Fibroblast of upper back skin (primary cell): ENCODE measurements at places on chromosomes 7 and 10.

DNA sequence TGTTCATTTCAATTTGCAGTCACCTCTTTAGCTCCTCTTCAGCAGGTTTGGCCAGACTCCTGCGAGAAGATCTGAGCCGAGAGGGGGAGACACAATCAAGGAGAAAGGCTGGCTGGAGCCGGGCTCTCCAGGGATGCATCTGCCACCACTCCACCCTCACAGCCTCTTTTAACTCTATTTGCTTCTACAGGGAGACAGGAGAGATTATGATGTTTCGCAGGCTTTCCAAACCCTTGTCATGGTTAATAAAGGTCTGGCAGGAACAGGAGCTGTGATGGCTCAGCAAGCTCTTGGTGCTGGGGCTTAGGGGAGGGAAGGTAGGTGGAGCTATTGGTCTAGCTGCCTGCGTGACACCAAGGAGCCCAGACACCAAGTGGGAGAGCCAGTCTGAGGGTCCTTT is 448.1 kb upstream of the PODXL start:
- peak; percentile 64 for DNase-seq

- DNase-seq, result peak; percentile 16
These were observed 66.0 kb downstream of the JCAD start for GRCh38 chr10:29993319-29993915.

- no peak for DNase-seq
These were observed 81.7 kb downstream of the WIPF3 start for GRCh38 chr7:29888006-29888405.

- no peak for DNase-seq
These were observed 77.8 kb downstream of the SP8 start for GRCh38 chr7:20708896-20709295.

DNA sequence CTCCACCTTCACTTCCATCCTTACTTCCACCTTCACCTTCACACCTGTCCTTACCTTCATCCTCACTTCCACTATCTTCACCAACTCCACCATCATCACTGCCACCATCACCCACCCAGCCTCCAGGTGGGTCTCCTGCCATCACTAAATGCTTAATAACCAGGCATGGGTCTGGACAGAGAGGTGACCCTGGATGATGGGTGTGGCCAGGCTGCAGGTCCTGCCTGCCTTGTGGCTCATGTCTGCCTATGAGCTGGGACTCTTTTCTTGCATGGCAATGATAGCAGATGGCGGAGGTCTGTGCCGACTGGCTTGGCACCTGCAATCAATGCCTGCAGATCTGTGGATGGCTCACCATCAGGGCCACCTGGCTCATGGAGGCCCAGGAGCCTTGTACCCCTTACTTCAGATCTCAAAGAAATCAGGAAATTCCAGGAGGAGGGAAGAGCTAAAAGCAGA is 60.1 kb upstream of the ELN start:
- no peak for DNase-seq

GRCh38 chr7:117062300-117062699 is 109.0 kb downstream of the ST7 start:
- DNase-seq, result no peak

GRCh38 chr10:27245836-27246235 is 5.2 kb upstream of the ACBD5 start:
- no peak for DNase-seq

- DNase-seq, result no peak
These were observed 245.0 kb upstream of the YAE1 start for GRCh38 chr7:39321245-39321644.

- DNase-seq, result peak; percentile 14
These were observed 130.6 kb upstream of the NPVF start for GRCh38 chr7:25358926-25359325.

GRCh38 chr7:98651760-98652159 is 34.7 kb downstream of the NPTX2 start:
- no peak for DNase-seq

- no peak for DNase-seq
These were observed 7.7 kb upstream of the ITPRIP start for GRCh38 chr10:104345941-104346340.

DNA sequence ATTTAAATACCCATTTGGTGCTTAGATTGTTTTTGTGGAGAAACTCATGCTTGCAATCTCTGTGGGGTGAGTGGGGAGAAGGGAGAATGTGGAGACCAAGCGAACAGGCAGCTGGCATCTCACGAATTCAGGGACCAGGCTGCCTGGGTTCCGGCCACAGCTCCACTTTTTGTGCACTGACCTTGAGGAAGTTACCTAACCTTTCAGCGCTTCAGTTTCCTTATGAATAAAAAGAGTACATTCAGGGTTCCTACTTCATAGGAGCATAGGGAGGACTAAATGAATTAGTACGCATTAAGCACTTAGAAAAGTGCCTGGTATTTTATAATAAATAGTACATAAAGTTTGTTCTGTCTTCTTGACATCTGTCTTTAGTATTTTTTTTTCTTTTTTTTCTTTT is 72.5 kb downstream of the PRTFDC1 start:
- no peak for DNase-seq

- DNase-seq, result peak; percentile 72
These were observed 388.3 kb upstream of the ETV1 start for GRCh38 chr7:14377646-14378266.

DNA sequence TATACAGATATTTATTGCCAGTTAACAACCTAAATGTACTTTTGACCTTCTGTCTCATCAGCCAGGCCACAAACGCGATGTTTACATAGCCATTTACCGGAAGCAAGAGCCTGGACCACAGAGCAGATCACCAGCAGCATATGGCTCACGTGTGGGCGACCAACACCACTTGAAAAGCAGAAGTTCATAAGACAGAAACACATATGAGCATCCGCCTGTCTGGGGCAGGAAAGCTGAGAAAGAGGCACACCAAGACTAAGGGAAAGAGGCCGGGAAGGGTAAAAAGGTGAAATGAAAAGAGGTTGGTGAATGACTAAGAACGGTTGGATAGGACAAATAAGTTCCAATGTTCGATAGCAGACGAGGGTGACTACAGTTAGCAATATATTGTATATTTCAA is 1.3 kb downstream of the ABCB1 start:
- DNase-seq, result no peak

DNA sequence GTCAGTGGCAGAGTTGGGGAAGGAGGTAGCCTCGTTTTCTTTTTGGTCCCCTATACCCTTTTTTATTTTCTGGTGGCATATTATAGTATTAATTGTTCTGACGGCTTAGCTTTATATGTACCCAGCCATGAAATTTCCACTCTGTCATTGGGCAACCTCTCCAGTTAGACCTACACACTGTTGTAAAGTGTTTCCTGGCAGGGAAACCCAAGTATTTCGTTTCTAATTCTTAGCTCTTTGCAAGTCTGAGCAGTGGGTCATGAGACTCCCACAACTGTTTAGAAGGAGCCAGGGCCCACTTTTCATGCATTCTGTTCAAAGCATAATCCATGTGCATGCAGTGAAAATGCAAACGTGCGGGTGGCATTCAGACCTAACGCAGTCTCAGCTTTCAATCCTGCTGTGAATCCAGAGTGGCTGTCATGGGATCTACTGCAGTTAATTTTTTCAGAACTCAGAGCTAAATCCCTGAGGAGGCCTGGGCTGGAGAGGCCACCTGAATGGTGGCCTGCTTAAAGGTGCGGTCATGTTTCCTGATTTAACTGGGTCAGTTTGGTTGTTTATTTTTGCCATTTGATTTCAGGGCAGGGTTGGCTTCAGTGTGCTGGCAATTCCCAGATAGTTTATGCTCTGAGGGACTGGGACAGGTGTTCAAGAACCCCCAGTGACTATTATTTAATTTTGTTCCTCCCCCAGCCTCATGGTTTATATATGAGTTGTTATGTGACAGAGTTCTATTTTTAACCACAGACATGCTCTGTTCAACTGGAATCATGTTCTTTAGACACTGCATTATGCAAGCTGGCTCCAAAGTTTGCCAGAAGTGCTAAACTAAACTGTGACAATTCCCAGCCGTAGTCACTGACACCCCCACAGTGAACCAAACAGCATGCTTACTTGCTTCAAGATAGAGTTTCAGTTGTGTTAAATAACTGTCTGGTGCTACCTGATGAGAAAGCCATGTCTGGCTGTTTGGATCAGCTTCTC is 27.4 kb upstream of the SYPL1 start:
- peak; percentile 23 for DNase-seq

GRCh38 chr10:47374611-47375536 is 9.2 kb downstream of the ZNF488 start:
- DNase-seq, result peak; percentile 60

GRCh38 chr7:112938863-112939573 is 147.6 kb downstream of the GPR85 start:
- DNase-seq, result peak; percentile 31

GRCh38 chr7:18016547-18017444 is 10.8 kb downstream of the PRPS1L1 start:
- DNase-seq, result no peak

DNA sequence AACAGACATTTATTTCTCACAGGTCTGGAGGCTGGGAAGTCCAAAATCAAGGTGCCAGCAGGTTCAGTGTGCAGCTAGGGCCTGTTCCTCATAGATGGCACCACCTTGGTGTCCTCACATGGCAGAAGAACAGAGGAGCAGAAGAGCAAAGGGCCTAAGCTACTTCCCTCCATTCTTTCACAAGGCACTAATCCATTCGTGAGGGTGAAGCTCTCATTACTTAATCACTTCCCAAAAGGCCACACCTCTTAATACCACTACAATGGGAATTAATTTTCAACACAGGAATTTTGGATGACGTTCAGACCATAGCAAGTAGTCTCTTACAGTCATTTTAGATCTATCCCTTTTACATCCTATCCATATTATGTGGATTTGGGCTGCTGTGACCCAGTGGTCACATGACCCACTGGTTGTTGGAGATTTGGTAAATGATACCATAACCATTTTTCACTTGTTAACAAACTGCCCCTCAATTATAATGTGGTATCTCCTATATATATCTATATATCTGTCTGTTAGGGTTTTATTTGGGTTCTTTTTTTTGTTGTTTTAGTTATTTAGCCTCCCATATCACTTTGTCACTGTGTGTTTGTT is 63.4 kb downstream of the BBS9 start:
- DNase-seq, result no peak

GRCh38 chr10:71550628-71551027 is 153.9 kb downstream of the CDH23 start:
- DNase-seq, result no peak

- DNase-seq, result no peak
These were observed 2.9 kb upstream of the AKR1C8 start for GRCh38 chr10:5187867-5188266.

- peak; percentile 39 for DNase-seq
These were observed at the start of gene JCAD for GRCh38 chr10:30059209-30060107. JCAD (minus strand) TSS chr10:30059586; CDS start chr10:30047812, 11,774 bp downstream.

DNA sequence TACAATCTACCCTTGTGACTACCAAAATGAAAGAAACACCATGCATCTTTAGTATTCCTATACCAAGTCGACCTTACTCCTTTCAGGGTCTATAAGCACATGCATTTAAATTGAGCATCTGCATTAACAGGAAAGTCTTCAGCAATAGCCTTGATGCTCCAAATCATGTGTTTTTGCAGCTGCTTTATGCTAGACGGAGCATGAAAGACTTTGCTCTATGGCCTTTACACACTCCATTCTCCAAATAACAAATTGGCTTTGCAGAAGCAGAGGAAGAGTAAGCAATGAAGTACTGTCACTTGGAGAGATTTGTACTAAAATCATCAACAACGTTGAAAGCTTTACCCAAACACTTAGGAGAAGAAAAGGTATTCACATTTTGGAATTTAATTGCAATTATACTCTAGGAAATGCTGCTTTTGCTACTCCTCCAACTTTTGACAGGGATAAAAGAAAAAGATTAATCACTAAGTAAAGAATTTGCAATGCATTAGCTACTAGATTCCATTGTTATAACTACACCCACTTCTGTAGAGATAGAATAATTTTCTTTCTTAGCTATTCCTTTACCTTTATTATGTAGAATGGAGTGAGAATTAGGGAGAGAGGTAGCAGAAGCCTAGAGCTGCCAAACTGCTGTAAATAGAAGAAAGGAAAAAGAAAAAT is 131.8 kb downstream of the SEMA3E start:
- no peak for DNase-seq

- DNase-seq, result no peak
These were observed 121.6 kb upstream of the SDK1 start for GRCh38 chr7:3179456-3179855.

GRCh38 chr10:119197921-119198320 is 9.4 kb upstream of the GRK5 start:
- peak; percentile 57 for DNase-seq

GRCh38 chr10:12586741-12587140 is 237.4 kb downstream of the CAMK1D start:
- DNase-seq, result no peak

- peak; percentile 48 for DNase-seq
These were observed 47.4 kb downstream of the PRPF18 start for GRCh38 chr10:13634207-13634606.

DNA sequence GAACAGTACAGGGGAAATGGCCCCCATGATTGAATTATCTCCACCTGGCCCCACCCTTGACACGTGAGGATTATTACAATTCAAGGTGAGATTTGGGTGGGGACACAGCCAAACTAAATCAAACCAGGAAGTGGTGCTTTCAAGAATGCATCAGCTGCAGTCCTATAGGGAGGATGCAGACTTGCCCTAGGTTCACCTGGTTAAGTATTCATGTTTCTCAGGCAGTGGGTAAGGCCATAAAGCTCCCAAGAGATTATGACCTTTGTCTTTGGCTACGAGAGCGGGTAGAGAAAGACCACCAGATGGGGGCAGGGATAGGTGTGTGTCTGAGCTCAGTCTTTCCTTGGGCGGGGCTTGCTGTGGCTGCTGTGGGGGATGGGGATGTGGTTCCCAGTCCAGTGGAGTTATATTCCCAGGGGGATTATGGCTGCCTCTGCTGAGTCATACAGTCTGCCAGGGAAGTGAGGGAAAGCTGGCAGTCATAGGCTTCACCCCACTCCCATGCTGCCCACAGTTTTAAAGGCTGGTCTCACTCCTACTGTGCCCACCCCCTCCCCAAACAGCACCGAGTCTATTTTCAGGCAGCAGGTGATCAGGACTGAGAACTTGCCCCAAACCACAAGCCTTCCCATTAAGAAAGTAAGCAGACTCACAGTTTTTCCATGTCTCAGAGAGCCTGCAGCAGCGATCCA is 8.4 kb upstream of the R3HCC1L start:
- no peak for DNase-seq

GRCh38 chr7:47906883-47907282 is 41.4 kb downstream of the PKD1L1 start:
- no peak for DNase-seq

DNA sequence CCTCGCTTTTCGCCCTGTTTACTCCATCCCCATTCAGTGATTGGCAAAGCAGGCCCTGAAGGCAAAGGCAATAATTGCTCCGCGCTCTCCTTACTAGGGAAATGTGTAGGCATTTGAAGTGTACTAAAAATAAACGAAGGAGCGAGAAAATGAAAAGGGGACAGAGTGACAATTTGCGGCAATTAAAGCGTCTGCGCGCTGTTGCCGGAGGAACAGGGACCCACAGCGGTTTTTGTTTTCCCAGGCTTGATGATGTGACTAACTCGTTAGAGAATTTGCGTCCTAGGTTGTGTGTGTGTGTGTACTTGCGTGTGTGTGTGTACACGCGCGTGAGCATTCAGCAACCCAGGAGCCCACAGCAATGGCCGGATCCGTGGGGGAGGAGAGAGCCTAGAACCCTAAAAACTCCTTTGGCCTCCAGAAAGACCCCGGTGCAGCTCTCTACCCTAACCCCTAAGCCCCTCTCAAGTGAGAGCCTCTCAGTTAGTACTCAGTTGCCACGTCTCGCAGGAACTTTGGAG is 7.8 kb upstream of the DLX6 start:
- DNase-seq, result no peak

GRCh38 chr10:25738776-25739175 is 195.3 kb upstream of the MYO3A start:
- no peak for DNase-seq
